ENCODE measurements at places on chromosomes 4 and X.

DNA sequence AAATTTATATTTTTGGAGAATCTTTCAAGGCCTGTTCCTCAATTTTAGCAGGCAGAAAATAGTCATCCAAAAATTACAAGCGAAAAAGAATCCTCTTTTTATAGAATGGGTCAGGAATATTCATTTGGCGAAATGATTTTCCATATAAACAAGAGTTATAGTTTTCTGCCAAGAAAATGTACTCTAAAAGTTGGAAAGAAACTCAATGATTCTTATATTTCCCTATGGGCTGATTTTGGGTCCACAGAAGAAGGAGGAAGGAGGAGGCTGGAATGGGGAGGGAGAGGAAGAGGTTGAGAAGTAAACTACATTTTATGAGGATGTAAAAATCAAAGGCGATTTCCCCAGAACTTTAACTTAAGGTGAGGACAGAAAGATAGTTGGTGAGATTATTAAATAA lies 159.3 kb downstream of the DCAF12L1 start:
- DNase-seq, result no peak

DNA sequence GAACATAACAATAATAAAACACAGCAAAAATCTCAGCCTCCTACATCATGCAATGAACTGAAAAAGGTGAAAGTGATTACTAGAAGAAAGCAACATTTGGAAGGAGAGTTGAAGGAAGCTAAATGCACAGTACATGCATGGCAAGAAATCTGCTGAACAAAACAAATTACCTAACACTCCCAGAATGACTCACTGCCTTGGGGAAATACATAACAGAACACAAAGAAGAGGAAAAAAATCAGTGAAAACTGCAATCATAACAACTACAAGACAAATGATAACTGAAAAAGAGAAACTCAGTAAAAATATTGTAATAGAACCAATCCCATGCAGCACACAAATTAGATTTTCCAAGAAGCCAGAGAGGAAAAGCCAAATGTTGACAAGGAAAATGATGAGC lies 1513.2 kb downstream of the ARAP2 start:
- no peak for DNase-seq

DNA sequence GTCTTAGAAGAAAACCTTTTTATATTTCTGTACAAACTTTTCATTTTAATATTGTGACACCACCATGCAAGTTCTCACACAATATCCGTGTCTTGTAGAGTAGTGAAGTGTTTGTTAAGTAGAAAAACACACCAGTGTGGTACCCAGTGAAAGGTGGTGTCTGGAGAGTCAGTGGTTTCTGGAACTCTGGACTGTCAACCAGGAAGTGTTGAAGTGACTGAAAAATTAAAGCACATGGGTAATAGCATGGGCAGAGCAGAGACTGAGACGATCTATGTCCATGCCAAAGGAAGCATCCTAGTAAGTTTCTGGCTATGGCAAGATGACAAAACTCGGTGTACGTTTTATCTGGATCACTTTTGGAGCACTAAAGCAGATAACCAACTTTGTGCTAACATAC lies 22.2 kb downstream of the RAB9A start:
- DNase-seq, result no peak

DNA sequence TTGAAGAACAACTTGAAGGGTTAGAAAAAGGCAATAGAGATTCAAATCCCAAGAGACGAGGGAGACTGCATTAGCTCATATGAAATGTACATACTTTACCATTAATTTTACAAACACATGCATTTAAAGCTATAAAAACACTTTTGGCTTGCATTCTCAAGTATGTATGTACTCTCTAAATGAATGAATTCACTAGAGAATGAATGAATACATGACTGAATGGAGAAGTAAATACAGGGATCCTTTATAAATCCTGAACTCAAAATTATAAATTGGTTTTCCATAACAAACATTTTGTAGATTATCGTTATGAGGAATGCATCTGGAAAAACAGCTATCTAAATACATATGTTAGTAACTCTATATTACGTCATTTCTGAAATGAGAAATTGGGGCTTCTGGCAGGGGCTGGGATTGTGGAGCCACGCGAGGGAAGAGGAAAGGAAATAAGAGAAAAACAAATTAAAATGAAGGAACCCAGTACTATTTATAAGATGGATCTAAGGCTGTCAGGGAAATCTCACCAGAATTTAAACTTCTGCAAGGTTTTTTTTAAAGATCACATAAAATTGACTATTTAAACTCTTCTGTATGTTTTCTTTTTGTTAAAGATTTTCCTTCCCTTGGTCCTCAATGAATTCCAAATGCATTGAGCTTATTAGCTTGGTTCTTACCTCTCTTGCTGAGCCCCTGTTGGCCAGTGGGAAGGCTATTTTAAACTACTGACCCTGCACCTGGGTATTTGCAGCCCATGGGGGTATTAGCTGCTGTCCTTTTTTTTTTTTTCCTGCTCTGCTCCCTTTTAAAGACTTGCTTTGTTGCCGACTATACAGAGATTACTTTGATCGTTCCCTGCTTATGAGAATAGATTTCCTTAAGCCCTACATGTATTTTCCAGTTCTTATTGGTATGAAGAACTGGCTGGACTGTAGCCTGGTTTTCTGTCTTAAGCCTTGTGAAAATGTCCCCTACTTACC lies 207.8 kb downstream of the ADGRL3 start:
- no peak for DNase-seq

DNA sequence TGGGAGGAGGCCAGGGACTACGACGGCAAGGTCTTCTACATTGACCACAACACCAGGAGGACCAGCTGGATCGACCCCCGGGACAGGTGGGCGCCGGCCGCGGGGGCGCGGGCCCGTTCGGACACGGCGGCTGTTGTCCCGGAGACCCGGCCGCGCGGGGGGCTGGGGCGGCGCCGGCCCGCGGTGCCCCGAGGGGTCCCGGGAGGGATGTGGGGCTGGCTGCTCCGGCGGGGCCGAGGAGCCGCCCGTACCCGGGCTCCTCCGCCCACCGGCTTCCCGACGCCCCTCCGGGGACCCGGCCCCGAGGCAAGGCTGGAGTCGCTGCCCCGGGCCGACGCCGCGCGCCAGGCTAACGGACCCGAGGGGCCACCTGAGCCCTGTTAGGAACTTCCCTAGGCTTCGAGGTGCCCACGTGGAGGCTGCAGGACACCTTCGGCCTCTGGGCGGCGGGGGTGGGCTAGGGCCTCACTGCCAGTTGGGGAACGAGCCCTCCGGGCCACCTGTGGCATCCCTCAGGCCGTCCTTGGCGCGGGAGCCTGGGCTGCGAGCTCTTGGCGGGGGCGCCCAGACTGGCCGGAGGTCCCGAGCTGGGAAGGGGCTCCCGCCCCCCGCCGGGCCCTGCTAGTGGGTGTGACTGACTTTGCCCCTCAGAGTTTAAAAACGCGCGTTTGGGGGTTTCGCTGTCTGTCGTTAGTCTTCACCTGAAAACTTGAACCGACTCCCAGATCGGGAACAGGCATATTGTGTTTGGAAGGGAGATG lies 660 bp downstream of the WWC2 start:
- peak; percentile 10 for DNase-seq

Data from stimulated activated CD4-positive, alpha-beta T cell treated with anti-CD3 and anti-CD28 coated beads, Interleukin-12 subunit alpha, Interleukin-12 subunit beta, amount 100 ng/mL, for 4 hours (primary cell).